Fibroblast of mammary gland (primary cell): ENCODE measurements at places on chromosomes 5 and 9.

- DNase-seq: peak; percentile 45
These were observed 73.5 kb downstream of the WWC1 start for GRCh38 chr5:168364750-168365550.

GRCh38 chr5:179806250-179807048 is at the start of gene MGAT4B:
TSS of gene MGAT4B (minus strand) at chr5:179806866. CDS start at chr5:179806583, 283 bp downstream.
- peak; percentile 58 for DNase-seq

DNA sequence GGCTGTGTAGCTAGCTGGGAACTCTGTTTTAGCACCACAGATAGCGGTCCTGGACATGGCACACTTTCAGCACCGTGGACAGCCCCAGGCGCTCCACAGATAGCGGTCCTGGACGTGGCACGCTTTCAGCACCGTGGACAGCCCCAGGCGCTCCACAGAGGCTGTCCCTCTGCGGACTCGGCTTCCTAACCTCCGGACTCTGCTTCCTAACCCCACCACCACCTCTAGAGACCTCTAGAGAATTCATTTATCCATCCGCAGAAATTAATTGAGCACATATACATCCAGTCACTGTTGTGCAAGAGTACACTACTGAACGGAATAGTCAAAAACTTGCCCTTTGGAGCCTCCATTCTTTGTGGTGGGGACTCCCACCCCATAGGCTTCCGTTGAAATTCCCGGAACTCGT is 27.4 kb downstream of the UNC5A start:
- peak; percentile 84 for DNase-seq

DNA sequence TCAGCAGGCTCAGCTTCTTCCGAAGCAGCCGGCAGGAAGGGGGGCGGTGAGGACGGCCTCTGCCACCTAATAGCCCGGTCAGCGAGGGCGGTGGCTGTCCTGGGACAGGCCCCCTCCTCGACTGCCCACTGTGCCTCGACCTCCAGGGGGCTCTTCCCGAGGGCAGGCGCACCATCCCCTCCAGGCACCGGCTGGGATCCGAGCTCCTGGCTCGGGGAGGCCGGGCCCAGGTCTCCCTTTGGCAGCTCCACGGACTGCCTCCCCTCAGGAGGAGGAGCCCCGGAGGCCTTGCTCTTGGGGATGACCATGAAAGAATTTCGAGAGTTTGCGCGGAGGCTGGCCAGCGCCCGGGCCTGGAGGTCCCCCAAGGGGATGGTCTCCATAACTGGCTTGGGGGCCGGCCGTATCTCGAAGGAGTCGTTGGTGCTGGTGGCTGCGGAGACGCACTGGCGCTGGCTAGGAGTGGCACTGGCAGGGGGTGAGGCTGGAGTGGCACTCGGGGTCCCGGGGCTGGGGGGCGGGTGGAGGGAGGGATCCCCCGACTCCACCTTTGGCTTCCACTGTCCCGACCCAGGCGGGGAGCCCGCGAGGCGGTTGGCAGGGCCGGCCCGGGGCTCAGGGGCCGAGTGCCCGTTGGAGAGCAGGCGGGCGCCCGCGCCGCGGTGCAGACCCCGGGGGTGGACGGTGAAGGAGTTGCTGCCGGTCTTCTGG is 975 bp downstream of the TPRN start:
- no peak for DNase-seq

DNA sequence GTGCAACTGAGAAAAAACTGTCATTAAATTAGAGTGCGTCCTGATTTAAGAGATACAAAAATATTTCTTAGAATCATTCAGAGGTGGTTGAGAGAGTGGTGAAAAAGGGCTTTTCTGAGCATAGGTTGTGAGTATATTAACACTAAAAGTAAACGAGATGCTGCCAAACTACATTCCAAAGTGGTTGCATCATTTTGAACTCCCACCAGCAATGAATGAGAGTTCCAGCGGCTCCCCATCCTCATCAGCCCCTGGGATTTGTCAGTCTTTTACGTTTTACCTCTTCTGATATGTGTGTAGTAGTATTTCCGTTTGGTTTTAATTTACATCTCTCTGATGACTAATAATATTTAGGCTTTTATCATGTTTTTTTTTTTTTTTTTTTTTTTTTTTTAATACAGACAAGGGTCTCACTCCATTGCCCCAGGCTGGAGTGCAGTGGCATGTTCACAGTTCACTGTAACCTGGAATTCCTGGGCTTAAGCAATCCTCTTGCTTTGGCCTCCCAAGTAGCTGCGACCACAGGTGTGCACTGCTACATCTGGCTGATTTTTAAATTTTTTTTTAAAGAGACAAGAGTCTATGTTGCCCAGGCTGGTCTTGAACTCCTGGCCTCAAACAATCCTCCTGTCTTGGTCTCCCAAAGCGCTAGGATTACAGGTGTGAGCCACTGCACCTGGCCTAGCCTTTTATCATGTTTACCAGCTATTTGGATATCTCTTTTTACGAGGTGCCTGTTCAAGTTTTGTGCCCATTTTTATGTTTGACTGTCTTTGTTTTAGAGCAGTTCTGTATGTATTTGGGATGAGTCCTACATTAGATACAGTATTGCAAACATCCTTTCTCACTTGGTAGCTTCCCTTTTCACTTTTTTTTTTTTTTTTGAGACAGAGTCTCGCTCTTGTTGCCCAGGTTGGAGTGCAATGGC is 17.0 kb downstream of the PRRT1B start:
- peak; percentile 39 for DNase-seq

DNA sequence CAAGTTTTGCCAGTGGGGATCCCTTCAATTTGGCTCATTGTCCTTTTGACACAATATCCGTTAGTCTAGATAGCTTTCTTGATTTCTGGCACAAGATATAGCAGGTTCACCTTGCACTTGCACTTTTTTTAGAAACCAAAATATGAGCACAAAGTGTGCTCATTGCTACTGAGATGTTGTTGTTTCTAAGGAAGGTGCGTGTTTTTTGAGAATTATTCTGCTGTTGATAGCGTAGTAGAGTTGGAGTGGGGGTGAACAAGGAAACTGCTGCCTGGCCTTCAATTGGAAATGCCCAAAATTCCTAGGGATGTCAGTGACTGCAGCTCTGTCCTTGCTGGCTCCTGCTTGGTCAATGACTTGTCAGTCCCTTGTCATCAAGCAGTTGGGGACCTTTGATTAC is 73.3 kb downstream of the TLE4 start:
- DNase-seq: no peak

DNA sequence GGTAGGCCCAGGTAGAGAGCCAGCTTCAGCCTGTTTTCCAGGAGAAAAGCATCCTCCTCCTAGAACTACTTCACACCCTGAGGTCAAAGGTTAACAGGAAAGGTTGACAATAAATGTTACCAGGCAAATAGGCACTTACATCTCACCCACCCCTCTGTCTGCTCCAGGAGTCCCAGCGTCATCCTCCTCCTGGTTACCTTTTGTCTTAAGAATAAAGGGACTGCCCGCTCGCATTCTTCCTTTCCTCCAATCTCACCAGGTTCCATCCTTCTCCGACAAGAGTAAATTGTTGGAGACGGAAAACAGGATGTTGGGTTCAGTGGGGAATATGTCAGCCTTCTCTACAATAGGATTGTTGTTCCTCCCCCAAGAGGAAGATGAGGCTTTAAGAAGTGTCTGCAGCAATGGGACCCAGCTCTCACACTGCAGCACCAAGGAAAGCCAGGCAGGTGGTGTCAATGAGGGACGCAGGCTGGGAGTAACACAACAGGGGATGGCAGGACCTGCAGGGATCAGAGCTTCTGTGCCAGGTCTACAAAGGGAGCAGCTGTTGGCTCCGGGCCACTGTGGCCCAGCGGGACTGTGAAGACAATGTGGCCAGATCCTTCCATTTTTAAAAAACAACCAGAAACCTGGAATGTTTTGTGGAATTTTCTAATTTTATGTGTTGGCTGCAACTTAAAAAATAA is 29.0 kb downstream of the FAT2 start:
- DNase-seq: no peak

- DNase-seq: peak; percentile 87
These were observed 20.9 kb downstream of the MORN5 start for GRCh38 chr9:122180633-122181032.

DNA sequence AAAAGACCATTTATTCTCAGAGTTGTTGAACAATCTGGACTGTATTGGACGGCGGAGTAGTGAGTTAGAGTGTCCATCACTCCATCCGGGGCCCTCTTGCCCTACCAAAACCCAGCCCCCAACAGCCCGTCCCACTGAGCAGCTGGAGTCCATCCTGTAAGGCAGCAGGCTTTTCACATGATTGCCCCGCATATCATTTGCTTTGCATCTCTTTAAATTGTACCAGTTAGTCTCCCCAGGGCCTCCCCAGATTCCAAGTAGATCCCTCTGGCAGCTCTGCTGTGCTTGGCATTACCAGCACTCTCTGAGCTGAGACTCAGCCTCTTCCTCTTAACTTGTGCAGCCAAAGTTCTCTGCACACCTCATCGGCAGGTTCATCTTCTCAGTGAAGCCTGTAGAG is 48.6 kb upstream of the ADCY2 start:
- no peak for DNase-seq

GRCh38 chr5:79149433-79149832 is 37.8 kb downstream of the BHMT start:
- peak; percentile 16 for DNase-seq

DNA sequence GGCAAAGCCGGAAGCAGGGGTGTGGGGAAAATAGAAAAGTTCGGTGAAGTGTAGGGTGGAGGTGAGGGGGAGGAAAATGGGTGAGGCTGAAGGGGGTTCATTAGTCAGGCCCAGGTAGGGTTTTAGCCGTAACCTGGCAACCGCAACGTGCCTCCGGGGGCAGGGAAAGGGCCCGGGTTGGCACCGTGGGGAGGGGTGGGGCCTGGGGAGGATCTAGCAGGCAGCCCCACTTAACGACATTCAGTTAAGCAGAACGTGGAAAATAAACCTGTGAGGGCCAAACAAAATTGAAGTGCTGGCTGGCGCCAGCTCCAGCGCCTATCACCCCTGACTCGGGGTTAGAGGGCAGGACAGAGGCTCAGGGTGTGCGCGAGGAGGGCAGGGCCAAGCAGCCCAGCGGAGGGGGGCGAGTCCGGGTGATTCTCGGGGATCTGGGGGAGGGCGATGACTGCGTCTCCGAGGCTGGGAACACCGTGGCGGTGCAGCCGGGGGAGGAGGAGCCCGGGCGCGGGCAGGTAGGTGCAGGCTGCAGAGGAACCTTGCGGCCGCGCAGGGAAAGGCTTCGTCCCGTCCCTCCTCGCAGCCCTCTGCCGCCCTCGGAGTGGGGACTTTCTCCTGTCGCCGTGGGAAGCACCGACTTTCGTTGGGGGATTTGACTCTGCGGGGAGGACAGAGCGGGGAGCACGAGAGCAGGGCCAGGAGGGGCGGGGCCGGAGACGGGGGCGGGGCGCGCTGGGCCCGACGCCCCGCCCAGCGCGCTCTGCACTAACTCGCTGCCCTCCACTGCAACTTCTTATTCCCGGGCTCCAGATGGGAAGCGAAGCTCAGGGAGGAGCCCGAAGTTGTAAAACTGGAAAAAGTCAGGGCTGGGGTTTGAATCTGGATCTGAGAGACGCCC is 5.1 kb downstream of the RGS14 start:
- no peak for DNase-seq

- DNase-seq: peak; percentile 80
These were observed 46.9 kb downstream of the ACTBL2 start for GRCh38 chr5:57435701-57436134.

GRCh38 chr5:67552773-67553172 is 356.2 kb upstream of the CD180 start:
- DNase-seq: no peak

DNA sequence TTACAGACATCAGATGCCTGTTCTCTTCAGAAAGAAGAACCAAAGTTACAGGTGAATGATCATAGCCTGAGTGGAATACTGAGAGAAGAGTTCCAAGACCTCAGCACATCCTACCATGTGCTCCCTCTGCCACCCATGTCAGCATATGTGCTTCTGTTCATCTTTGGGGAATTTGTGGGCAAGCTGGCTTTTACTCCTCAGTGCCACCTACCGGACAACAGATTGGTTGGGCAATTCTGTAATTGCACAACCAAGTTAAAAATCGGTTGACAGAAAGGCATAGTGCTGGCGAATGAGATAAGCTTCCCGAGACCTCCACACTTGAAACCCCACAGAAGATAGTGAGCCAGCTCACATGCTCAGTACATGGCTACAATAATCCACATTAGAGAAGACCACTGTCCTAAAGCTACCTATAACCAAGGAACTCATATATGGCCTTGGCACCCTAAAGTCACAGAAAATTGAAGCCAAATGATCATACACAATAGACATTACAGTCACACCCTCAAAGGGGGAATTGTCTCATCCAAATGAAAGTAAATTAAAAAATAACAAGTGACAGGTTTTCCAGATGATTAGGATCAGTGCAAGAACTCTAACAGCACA is 1238.0 kb upstream of the NUDT12 start:
- DNase-seq: peak; percentile 0

DNA sequence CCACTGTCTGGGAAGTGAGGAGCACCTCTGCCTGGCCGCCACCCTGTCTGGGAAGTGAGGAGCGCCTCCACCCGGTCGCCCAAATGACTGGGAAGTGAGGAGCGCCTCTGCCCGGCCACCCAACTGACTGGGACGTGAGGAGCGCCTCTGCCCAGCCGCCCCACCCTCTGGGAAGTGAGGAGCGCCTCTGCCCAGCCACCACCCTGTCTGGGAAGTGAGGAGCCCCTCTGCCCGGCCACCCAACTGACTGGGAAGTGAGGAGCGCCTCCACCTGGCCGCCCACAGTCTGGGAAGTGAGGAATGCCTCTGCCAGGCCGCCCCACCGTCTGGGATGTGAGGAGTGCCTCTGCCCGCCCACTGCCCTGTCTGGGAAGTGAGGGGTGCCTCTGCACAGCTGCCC is 32.9 kb downstream of the SAXO1 start:
- no peak for DNase-seq

GRCh38 chr5:67021962-67022361 is 174.6 kb downstream of the CD180 start:
- DNase-seq: no peak

GRCh38 chr5:175567954-175568353 is 89.6 kb downstream of the SFXN1 start:
- no peak for DNase-seq

DNA sequence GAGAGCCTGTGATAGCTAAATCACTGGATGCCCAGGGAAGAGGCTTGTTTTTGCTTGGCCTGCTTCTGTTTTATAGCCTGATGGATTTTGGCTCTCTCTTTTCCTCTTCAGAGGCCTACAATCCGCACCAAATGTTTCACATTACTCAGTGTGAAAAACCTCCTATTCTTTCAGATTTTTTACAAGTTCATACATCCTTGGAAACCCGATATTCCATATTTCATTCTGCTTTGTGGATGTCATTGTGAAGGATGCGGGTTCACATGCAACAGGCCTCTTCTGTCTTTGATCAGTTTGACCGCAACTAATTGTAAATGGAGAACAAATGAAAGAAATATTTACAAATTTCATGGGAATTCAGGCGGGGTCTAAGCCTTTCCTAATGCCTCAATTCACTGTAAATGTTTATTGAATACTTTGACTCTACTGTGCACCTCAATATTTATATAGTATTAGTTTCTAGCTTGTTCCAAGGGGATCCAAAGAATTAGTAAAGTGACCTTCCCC is 269.9 kb downstream of the DMRT2 start:
- no peak for DNase-seq
